ENCODE measurements at places on chromosomes 7 and 10. TPM values are rescaled to one million over a fixed set of nuclear protein-coding genes. Genes with fewer than 3 reads are reported as not detected.

NFE2L3 gene
- total RNA-seq = 0.63 TPM

GRCh38 chr10:43295436-43295835 lies 28.6 kb upstream of the RASGEF1A start:
- no peak for DNase-seq

DNA sequence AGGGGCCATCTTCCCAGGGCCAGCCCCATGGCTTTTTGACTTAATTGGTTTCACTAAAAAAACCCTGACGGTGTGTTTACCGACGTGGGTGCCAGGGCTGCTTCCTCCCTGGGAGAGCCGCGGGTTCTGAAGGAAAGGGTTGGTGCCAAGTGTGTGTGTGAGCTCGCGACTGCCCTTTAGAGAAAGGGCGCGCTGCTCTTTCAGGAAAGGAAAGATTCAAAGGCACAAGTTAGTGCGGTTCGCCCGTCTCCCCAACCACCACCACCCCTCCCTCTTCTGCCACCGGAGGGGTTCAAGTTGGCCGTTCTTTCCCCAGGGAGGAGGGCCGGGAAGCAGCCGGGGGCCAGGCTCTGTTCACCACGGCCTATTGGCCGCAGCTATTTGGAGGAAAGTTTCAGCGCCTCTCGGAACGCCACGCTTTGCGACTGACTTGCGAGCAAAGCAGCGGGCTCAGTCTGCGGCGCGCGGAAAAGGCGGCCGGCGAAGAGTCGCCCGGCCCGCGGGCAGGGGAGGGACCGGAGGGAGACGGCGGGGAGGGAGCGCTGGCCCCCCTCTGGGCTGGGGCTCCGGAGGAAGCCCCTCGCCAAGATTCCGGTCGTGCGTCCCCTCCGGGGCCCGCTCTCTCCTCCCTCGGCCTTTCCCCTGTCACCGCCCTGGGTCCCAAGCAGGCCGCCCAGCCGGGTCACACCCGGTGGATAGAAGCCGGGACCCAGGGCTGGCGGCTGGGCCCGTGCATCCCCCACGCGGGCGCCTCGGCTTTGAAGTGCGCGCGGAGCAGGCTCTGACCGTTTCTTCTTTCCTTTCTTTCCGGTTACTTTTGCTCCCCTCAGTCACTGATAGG lies 165.9 kb upstream of the PPP1R3A start:
- peak; percentile 61 for DNase-seq

- no peak for DNase-seq
Observed at GRCh38 chr7:122123746-122124145, 20.3 kb downstream of the AASS start.

DNA sequence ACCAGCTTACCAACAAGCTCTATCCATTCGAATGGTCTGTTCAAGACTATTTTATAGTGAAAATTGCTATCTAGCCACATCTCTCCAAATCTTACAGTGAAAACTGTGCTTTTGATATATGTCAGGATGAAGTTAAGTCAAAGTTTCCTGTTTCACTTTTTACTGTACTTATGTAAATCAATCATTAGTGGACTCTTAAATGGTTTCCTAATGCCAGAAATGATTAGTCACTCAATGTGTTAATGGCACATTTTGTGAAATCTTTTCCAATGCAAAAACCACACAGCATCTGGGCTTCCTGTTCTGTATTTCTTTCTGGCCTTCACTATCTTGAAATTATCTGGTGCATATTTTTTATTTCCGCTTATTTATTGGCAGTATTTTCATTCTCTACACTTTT lies 87.3 kb upstream of the STEAP1B start:
- DNase-seq = no peak

DNA sequence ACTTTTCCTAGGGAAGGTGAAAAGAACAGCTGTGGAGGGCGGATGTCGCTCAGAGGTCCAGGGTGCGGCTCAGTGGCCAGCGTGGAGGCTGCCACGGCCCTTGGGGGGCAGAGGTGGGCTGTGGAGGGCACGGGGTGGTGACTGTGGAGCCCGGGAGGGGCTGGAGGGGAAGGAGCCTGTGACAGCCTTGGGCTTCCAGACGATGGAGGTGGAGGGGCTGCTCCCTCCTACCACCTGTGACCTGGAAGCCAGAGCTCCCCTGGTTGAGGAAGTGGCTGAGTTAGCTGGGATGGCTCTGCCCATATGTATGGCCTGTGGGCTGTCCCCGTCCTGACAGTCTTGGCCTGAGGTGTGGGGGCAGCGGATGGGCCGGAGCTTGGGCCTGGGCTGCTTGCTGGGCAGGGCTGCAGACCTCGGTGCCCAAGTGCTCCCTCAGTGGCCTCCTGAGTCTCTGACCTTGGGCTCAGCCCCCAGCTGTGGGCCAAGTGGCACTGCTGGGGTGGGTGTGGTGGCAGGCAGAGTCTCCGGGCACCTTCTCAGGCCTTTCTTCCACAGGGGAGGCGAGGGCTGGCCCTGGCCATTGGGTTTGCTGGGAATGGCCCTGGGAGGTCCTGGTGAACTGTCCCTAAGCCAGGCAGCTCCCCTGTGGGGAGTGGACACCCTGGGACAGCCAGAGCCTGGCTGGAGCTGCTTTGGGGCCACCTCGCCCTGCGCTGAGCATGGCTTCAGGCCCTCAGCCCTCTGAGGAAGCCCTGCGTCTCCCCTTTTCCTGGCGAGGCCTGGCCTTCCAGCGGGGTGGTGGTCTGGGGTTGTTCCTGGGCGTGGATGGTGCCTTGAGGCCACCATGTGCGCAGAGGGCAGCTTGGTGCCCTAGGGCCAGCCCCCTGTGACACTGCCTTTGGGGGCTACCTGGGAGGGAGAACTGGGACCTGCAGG lies 3.9 kb downstream of the BRI3 start:
- no peak for DNase-seq

DNA sequence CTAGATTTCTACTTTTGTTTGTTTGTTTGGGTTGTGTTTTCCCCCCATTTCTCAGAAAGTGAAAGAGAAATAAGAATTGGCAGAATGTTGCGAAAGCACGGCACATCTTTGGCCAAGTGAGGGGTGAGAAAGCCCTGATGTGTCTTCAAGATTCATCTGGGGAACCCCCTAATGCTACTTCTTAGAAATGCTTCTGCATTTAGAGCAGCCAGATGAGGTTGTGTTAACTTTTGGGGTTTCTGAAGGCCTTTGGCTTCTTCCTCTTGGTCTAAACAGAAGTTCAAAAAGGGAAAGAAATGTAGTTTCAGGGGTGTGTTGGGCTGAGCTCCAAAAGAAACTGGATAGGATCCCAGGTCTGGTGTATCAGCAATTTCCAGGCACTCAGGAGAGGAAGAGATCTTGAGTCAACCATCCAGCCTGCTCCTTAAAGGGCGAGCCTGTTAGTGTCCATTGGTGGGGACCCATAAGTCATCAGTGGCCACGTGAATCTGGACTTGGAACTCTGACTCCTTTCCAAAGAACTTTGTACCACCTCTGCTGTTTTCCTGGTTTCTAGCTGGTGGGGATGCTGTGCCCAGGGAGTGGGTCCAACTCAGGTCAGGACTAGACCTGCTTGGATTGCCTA lies 6.5 kb downstream of the DUSP5 start:
- DNase-seq = no peak

GRCh38 chr7:85186521-85187241 lies at the start of gene SEMA3D:
Gene SEMA3D, minus strand, starts transcription at chr7:85187056. Its CDS starts 65,165 bp downstream, at chr7:85121891.
- DNase-seq = peak; percentile 70

PRRT4 gene
- 1.1 TPM for total RNA-seq

XRCC2 gene
- total RNA-seq = 0.20 TPM

DNA2 gene
- 1.3 TPM for total RNA-seq

DNA sequence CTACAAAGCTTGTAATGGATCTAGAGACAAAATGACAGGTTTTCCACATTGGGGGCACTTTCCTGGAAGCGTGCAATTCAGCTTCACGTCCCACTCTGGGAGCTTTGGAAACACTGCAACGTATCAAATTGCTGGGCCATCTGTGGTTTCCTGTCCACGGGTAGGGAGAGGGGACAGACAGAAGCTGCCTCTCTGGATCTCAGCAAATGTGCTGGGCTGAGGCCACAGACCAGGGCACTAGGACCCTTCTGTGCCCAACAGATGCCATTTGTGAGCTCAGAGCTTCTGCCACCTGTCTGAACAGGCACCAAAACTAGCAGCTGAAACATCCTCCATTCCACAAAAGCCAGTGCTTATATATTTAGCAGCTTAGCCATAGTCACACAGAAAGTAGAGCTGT lies 40.9 kb upstream of the FRMD4A start:
- no peak for DNase-seq

CYP17A1 gene
- total RNA-seq = 0.47 TPM

DNA sequence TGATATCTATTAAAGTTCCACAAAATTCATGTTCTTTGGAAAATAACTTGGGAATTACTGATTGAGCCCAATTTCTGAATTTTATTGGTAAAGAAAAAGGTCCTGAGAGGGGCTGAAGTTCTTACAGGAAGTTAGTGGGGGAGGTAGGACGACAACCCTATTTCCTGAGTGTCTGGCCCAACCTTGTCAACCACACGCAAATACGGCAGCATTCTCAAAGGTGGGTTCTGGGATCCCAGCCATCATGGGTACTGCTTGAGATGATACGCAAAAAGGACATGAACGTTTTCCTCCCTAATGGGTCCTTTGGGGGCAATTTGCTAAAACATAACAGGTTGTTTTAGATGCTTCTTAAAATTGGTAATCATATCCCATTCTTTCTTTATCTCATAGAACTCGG lies 2.7 kb upstream of the PDCD4 start:
- DNase-seq = no peak

DNA sequence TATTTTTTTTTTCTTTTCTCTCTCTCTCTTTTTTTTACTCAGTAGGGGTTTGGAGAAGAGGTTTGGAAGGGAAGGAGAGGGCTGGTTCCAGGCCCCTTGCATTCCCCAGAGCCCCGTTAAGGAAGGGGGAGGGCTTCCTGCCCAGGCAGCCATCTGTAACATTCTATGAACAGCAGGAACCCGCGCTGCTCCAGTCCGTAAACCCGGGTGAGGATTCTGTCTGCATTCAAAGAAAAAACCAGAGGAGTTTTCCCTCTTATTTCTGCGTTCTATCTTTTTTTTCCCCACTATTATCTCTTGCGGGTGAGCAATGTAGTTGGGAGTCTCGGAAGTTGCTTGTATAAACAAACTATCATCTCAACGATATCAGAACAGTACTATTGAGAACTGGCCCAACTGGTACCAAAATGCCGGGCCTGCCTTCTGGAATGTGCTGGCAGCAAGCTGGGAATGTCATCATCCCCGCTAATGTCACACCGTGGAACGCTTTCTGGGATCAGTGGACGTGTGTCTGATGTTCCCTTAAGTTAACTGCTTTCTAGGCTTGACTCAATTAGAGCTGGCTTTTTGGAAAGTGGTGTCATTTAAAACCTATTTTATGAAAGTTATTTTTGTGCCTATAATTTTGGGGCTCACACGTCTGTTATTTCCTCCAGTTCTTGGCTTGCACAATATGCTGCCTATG lies 153.1 kb upstream of the MEOX2 start:
- peak; percentile 80 for DNase-seq

TSPAN15 gene
- 7.7 TPM for total RNA-seq

- no peak for DNase-seq
Observed at GRCh38 chr10:110610308-110610774, 33.8 kb upstream of the RBM20 start.

GRCh38 chr10:71694567-71694968 lies 25.0 kb downstream of the C10orf105 start:
- no peak for DNase-seq

ORAI2 gene
- 5.9 TPM for total RNA-seq

CYP3A5 gene
- 0.59 TPM for total RNA-seq

ARHGAP22 gene
- 1.8 TPM for total RNA-seq

CPEB3 gene
- 6.9 TPM for total RNA-seq

GRCh38 chr7:12244129-12244528 lies 33.0 kb downstream of the TMEM106B start:
- no peak for DNase-seq

FEZF1 gene
- total RNA-seq = not detected

SLC18A2 gene
- not detected for total RNA-seq

TSPAN33 gene
- total RNA-seq = 11.1 TPM

LRRD1 gene
- total RNA-seq = not detected

DNA sequence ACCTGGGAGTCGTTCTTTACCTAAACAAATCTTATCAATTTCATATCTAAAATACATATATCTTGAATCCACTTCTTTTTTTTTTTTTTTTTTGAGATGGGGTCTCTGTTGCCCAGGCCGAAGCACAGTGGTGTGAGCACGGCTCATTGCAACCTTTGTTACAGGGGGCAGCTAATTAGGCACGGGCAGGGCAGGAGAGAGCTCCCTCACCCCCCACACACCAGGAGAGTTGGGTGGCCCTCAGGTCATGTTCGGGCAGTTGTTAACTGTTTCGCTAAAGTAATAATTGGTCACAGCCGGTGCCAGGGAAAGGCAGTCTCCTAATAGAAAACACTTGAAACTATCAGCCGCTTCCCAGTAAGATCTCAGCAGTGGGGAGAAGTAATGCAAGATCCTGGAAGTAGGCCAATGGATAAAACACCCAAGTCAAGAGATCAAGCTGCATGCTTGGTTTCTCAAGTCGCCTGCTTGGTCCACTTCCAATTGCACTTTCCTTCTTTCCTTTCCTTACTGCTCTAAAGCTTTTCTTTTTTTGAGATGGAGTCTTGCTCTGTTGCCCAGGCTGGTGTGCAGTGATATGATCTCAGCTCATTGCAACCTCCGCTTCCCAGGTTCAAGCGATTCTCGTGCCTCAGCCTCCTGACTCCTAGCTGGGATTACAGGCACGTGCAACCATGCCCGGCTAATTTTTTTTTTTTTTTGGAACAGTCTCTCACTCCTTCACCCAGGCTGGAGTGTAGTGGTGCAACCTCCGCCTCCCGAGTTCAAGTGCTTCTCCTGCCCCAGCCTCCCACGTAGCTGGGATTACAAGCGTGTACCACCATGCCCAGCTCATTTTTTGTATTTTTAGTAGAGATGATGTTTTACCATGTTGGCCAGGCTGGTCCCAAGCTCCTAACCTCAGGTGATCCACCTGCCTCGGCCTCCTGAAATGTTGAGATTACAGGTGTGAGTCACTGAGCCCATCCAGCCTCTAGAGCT lies 21.3 kb upstream of the EFCAB10 start:
- DNase-seq = no peak

MAT1A gene
- total RNA-seq = not detected

GRCh38 chr7:88057655-88058054 lies 123.6 kb downstream of the ADAM22 start:
- DNase-seq = no peak

GRCh38 chr10:122173766-122174435 lies 97.2 kb upstream of the BTBD16 start:
- DNase-seq = no peak

DYDC2 gene
- not detected for total RNA-seq

OR9A2 gene
- total RNA-seq = not detected

- no peak for DNase-seq
Observed at GRCh38 chr7:150323682-150324372, 482 bp upstream of the ACTR3C start.

GRCh38 chr10:14185316-14186045 lies 145.2 kb downstream of the FRMD4A start:
- DNase-seq = no peak

GRCh38 chr7:127415060-127415742 lies 22.7 kb upstream of the ZNF800 start:
- no peak for DNase-seq

ACHE gene
- total RNA-seq = 33.0 TPM

DNA sequence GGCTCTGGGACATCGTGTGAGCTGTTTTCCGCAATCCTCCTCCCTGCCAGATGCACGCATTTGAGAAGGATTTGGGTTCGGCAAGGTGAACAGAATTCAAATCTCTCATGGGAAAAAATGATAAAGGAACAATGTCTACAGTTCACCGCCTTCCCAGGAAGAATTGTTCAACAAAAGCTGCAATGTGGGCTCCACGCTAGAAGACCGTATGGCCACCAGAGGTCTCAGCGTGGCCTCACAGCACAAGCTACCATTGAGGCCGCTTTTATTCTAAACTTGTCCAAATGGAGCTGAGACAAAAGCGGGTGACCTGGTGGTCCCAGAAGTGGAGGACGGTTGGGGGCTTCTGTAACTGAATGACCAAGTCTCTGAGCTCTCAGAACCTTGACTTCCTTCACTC lies 733.1 kb downstream of the PARD3 start:
- DNase-seq = no peak

GRCh38 chr7:138903186-138903820 lies 77.9 kb downstream of the KIAA1549 start:
- no peak for DNase-seq

All from right atrium auricular region (tissue), 2 donors.